ENCODE measurements at places on chromosomes 2 and 18. TPM values are rescaled to one million over a fixed set of nuclear protein-coding genes. Genes with fewer than 3 reads are reported as not detected.

- no peak for DNase-seq
Measured at GRCh38 chr2:107738266-107738665, 88.4 kb upstream of the RGPD4 start.

GRCh38 chr18:47747260-47747795, 183.1 kb downstream of the SMAD2 start:
- DNase-seq = no peak

CSRNP3 gene
- 0.26 TPM for total RNA-seq

GRCh38 chr2:45344071-45344470, 267.0 kb downstream of the SRBD1 start:
- DNase-seq = no peak

- no peak for DNase-seq
Measured at GRCh38 chr2:38128653-38129052, 52.7 kb upstream of the CYP1B1 start.

DNA sequence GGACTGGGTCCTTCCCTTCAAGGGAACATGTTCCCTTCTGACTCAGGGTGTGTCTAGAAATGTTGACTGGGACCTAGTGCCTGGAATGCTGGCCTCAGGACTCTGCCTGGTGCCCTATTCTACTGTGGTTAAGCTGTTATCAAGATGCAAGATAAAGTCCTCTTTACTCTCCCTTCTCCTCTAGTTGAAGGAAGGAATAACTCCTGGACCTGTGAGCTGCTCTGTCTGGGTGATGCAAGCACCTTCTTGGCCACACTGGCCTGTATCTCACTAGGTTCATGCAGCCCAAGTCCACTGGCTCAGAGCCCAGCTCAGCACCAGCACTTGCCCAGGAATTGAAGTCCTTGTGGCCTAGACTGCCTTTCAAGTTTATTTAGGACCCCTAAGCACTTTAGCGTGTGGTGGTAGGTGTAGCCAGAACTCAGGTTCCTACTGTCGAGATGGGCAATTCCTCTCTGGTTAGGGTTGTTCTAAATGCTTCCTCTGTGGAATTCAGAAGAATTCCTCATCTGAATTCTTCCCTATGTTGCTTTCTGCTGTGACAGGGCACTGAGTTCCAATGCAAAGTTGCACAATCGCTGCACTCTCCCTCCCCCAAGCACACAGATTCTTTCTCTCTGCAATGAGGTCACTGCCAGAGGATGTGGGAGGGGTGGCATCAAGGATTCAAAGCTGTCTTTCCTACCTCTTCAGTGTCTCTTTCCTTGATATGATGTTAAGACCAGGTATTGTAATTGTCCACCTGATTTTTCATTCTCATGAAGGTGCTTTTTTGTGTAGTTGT, 54.7 kb downstream of the VWC2L start:
- DNase-seq = peak; percentile 69

- no peak for DNase-seq
Measured at GRCh38 chr2:197209246-197209645, 101.3 kb downstream of the ANKRD44 start.

LINC00305 gene
- total RNA-seq = not detected

NEURL3 gene
- not detected for total RNA-seq

GRCh38 chr2:204625135-204625534, 79.9 kb downstream of the PARD3B start:
- peak; percentile 32 for DNase-seq

DNA sequence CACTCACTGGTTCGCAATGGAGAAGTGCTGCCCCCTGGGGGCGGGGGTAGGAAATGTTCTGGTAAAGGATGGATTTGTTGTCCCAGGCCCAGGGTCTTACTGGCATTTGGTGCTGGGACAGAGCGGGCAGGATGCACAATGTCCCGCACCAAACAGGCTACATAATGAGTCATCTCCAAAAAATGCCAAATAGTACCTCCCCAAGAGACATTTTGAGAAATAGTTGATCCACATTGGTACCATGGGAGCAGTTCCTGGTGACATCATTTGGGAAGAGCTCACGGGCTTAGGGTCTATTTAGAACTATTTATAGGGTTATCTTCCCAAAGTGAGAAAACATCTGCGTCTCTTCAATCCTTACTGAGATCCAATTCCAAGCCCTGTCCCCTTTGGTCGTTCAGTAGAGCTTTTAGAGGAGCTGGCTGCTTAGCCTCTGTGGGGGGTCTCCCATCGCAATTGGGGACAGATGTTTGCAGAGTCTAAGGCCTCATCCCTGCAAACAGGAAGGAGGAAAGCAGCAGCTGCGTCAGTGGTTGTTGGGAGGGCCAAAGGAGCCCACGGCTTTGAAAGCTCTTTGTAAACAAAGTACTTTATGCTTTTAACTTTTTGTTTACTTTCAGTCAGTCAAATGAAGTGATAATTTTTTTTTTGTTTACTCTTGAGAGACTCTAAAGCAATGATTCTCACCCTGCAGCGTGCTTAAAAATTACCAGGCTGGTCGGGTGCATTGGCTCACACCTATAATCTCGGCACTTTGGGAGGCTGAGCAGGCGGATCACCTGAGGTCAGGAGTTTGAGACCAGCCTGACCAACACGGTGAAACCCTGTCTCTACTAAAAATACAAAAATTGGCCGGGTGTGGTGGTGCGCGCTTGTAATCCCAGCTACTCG, 49.3 kb downstream of the GREB1 start:
- no peak for DNase-seq

- peak; percentile 32 for DNase-seq
Measured at GRCh38 chr2:217218269-217219163, 358.7 kb upstream of the TNP1 start.

AOX1 gene
- 15.7 TPM for total RNA-seq

DNA sequence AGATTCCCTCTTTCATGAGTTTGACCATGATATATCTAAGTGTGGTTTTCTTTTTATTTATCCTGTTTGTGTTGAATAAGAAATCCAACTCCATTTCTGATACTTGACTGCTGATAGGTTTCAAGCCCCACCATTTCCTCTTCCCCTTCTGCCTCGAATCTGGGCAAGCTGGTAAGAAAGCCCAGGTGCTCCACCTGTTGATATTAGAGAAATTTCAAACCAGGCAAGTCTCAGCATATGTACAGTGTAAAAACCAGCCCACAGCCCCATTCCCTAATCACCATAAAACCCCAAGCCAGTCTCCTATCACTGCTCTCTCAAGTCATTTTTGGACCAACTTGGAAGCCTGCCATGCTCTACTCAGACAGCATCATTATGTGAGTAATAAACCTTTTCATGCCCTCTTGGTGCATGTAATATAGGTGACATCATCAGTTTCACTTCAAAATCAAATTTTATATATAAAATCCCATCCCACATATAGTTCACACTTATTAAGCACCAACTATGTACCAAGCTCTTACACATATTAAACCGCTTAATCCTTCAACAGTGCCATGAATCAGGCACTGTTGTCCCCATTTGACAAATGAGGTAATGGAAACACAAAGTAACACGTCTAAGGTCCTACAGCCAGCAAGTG, 46.6 kb downstream of the SMAD2 start:
- peak; percentile 89 for DNase-seq

DNA sequence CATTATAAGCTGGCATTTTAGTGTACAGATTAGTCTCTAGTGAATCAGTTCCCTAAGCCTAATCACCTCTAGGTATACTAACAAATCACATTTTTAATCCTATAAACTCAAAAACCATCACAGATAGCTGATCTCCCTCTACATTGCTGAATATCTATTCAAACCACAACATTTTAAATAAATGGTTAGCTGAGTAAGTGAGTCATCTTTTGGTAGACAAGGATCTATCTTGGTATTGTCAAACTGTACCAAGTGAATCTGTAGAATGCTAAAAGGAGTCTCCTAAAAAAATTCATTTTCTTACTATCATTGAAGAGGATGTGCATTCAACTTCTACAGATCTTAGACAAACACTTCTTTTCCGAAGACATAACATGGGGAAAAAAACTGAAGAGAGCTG, 40.7 kb downstream of the INO80D start:
- no peak for DNase-seq

TLX2 gene
- total RNA-seq = not detected

GRCh38 chr18:13317801-13318200, 99.2 kb downstream of the LDLRAD4 start:
- DNase-seq = no peak

- DNase-seq = no peak
Measured at GRCh38 chr18:75915941-75916623, 488.6 kb upstream of the SMIM21 start.

DNA sequence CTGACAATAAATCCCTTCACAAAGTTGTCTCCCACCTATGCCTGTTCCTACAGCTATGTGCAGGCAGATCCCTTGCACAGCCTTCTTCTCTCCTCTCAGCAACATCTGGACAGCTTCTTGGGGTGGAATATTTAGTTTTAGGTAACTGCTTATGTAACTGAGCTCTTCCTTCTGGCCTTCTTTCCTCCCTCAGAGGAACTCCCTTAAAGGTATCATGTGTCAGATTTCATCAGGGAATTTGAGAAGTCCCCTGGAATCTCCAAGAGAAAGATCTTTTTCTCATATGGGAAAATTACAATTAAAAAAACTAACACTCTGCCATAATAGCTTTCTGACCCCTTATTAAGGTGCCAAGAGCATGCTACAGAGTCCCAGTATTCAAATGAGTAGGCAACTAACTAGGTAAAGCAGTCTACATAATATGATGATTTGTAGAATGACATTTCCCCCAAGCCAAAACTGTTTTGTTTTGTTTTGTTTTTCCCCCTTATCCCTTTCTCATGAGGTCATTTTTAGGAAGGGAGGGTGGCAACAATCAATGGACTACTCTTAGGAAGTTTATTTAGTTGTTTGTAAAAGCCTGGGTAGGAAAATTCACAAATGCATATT, 2.4 kb downstream of the TMEM200C start:
- DNase-seq = no peak

- DNase-seq = no peak
Measured at GRCh38 chr18:74534981-74535649, 815 bp downstream of the CNDP1 start.

DNA sequence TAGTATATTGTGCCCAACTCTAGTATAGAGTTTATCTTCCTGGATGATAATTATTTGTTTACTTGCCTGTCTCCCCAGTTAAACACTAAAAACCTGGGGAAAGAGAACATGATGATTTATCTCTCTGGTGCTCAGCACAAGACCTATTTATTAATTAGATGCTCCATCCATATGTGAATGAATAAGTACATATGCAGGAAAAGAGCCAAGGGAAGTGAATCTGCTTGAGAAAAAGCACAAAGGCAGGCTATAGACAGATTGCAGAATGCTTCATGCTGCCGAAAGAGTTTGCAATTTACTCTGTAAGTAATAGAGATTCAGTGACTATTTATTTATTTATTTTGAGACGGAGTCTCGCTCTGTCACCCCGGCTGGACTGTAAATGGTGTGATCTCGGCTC, 37.3 kb upstream of the MFF start:
- DNase-seq = no peak

GRCh38 chr2:170224692-170225294, 46.8 kb downstream of the MYO3B start:
- no peak for DNase-seq

- DNase-seq = no peak
Measured at GRCh38 chr2:65744477-65745200, 312.2 kb upstream of the SPRED2 start.

GRCh38 chr2:3429066-3429610, 49.6 kb downstream of the TRAPPC12 start:
- DNase-seq = no peak
